Fibroblast of the conjunctiva (primary cell): ENCODE measurements at places on chromosomes 6 and 20.

- no peak for DNase-seq
These were observed 25.3 kb upstream of the TAAR1 start for GRCh38 chr6:132684272-132684671.

DNA sequence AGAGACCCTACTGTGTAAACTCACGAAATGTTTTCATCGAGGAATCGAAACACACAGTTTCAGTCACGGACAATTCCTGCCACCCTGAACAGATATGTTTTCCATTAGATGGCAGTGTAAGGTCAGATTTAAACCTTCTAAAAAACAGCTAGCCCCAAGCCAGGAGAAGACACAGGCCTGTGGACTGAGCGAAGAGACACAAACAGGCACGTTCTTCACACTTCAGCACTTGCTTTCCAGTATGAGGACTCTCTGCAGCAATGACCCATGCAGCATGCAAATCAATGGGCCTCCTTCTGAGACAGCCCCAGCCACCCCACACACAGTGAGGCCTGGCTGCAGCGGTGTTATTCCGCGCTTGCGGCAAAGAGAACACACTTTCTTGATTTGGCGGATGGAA, 31.9 kb downstream of the HUS1B start:
- no peak for DNase-seq

GRCh38 chr6:131412960-131413830, 159.8 kb upstream of the ARG1 start:
- DNase-seq, result no peak

DNA sequence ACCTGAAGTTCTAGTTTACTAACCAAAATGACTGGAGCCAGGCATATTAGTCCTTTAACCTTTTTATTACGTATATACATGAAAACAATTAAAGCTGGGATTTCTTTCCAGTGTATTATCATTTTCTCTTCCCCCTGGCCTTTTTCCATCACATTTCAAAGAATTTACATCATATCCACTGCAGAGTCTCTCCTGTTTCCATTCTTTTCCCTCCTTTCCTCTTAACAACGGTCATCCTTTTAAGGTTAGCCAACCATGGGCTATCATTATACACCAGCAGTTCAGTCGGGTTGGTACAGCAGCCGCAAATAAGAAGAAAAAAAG, 104.6 kb downstream of the TFAP2A start:
- DNase-seq, result no peak

DNA sequence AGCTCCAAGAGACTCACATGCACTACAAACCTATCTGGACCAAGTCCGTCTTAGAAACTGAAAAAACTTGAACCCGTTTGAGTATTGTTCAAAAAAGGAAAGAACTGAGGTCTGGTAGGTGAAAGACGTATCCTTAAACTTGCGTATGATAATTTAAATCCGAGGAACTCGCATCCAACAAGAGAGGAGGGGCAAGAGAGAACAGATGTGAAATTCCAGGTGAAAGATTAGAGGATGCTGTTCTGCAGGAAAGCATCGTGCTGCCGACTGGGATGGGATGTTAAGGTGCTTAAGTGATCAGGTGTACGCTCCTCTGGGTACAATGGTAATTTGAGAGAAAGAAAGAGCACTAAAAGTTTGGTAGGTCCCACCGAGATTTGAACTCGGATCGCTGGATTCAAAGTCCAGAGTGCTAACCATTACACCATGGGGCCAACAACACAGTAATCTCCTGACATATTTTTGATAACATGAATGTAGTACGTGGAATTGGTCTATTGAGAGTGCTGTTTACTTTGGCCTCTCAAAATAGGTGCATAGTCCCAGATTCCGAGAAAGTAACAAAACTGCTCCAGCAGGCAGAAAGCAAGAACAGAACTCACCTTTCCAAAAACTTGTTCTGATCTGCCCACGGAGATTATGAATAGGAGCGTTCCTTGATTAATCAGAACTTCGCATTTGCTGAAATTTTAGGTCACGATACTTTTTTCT, 53.5 kb upstream of the BTN3A2 start:
- peak; percentile 57 for DNase-seq

DNA sequence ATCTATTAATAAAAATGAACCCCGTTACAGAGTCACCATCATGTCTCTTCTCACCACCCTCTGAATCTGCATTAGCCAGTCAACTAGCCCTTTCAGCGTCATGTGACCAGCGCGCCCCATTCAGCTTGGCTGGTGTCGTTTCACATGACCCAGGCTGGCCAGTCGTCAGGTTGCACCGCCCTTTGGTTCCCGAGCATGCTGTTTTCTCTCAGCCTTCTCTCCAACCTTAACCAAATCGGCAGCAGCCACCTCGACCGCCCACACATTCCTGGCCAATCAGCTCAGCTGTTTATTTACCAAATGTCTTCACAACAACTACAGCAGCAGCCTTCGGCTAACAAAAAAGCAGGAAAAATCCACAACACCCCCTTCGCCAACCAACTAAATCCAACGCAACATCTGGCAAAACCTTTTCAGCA, 5.6 kb downstream of the SRSF3 start:
- DNase-seq, result no peak

- no peak for DNase-seq
These were observed 31.3 kb downstream of the KCNK15 start for GRCh38 chr20:44776980-44777379.

DNA sequence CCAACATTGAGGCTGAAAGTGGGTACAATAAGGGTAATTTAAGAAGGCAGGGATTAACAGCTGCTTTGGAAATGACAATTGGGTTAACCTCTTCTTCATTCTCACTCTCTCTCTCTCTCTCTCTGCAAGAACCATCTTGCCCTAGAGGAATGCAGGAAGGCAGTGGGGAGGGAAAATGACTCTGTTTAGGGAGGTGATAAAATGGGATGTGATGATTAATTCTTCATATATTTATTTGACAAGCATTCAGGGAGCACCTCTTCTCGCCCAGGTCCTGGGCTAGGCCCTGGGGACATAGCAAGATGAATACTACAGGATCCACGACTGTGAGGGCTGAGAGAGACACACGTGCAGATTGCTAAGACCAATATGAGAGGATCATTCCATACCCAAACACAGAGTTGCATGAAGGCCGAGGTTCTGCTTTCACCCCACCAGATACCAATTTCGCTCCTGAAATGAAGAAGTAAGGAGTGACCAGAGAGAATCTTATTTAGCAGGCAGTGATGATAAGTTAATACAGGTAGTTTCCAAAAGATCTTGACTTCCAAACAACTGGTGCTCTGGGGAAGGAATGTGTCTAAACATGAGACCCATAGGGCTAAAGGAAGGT, 13.3 kb upstream of the PTPN1 start:
- DNase-seq, result no peak

DNA sequence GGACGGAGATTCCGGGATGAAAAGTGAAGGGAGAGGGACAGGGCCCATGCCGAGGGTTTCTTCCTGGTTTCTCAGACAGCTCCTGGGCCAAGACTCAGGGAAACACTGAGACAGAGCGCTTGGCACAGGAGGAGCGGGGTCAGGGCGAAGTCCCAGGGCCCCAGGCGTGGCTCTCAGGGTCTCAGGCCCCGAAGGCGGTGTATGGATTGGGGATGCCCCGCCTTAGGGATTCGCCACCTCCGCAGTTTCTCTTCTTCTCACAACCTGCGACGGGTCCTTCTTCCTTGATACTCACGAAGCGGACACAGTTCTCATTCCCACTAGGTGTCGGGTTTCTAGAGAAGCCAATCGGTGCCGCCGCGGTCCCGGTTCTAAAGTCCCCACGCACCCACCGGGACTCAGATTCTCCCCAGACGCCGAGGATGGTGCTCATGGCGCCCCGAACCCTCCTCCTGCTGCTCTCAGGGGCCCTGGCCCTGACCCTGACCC, 55.0 kb upstream of the HLA-A start:
- DNase-seq, result no peak

- DNase-seq, result no peak
These were observed 81.6 kb upstream of the PREP start for GRCh38 chr6:105484238-105485161.

GRCh38 chr6:80974579-80974978, 777.9 kb downstream of the TENT5A start:
- no peak for DNase-seq

DNA sequence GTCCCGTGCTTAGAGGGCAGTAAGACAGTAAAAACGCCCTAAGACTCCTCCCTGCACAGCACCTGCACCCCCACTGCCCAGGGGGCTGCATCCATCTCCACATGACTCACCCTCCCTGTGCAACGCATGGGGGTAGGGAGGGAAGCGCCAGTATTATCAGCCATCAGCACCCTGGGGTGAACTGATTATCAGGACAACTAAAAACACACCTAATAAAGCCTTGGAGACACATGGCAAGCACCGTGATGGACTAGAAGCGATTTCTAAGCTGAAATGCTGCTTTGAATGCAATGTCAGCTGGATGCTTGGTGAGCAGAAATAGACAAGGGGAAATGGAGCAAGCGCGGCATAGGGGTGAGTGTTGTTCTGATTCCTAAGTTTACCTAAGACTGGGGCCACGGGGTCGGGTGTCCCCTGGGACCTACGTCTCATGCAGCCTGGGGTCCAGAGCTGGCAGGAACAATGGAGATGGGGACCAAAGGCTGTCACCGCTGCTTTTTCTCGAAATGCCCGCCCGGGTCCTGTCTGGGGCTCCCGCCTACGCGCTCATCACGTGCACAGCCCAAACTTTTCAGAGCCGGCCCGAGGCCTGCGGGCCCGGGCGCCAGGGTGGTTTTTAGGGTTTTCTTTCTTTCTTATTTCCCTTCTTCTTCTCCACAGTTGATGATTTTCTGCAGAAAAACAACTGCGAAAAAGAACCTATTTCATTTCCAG, 702 bp upstream of the TNFAIP3 start:
- no peak for DNase-seq

DNA sequence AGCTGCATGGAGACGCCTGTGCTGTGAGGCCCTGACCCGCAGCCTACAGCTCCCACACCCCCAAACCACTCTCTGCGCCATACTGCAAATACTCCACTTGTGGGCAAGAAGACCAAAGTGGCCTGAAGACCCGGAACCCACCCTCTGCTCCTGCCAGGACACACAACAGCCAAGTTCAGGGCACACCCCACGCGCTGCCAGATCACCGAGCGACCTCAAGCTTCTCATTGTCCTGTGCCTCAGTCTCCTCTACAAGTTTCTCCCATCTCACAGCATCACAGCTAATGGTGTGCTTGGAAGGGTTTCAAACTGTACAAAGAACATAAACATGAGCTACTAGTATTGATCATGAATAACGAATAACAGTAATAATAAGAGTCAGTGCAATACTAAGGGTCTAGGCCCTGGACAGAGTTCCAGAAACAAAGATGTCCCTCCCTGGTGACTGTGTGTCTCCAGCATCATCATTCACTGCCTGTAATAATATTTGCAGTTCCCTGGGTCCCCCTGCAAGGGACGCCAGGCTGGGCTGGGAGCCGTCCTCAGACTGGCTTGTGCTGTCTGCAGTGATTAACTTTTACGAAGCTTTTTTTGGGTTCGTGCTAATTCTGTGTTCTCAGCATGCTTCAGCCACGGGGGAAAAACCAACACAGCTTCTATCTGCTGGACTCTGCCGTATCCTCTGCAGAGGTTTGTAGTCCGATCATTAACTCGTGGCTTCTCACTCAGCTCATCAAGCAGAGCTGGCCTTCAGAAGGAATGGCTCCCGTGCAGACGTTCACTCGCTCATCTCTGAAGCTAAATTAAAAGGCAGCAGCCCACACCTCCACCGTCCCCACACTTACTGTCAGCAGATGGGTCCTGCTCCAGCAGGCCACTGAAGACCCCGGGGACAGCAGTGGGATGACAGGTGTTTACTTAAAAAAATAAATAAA, 81.6 kb upstream of the MPC1 start:
- no peak for DNase-seq

DNA sequence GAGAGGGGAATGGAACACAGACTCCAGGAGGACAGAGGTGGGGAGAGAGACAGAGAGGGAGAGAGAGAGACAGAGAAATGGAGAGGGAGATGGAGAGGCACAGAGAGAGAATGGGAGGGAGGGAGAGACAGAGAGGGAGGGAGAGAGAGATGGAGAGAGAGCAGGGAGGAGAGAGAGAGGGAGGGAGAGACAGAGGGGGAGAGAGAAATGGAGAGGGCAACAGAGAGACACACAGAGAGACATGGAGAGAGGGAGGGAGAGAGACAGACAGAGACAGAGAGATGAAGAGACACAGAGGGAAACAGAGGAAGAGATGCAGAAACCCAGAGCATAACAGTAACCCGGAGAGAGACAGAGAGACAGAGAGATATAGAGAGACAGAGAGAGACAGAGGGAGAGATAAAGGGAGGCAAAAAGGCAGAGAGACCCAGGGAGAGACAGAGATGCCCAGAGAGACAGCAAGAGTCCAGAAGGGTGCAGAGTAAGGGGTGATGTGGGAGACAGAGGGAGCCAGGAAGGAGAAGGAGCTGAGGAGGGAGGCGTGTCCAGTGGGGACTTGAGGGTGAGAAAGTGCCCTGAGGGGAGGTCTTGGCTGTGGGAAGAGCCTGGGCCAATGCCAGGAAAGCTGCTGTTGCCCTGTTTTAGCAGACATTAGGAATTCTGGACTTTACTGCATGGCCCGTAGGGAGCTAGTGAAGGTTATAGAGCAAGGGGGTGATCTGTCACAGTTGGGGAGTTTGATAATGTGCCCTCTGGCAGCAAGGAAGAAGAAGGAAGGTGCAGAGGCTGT, 78.3 kb downstream of the SRC start:
- no peak for DNase-seq

- no peak for DNase-seq
These were observed 475.0 kb upstream of the SULF2 start for GRCh38 chr20:48260129-48260756.

GRCh38 chr20:35839904-35840303, 68.1 kb downstream of the PHF20 start:
- DNase-seq, result no peak

GRCh38 chr6:148147463-148147830, 195.2 kb upstream of the SASH1 start:
- no peak for DNase-seq

- no peak for DNase-seq
These were observed 3.2 kb downstream of the RAB44 start for GRCh38 chr6:36700831-36701230.

GRCh38 chr6:38617856-38618255, 21.9 kb downstream of the BTBD9 start:
- no peak for DNase-seq

GRCh38 chr6:38191418-38191817, 371.9 kb downstream of the ZFAND3 start:
- DNase-seq, result no peak

DNA sequence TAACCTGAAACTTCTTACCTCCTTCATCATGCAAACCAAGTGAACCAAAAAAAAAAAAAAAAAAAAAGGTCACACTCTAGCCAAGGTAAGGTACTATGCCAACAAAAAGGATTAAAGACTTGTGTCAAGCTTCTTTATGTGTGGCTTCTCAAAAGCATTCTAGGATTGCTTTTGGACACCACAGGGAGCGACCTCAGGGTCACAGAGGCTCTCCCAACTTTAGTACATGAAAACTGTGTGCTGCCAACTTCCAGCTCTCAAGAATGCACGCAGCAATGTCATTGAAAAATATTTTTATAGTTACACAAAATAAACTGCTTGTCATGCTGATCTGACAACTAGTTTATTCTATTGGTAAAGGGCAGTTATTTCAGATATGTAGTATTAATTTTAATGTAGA, 243.8 kb downstream of the PLCB1 start:
- no peak for DNase-seq

- DNase-seq, result no peak
These were observed 874.7 kb downstream of the TFAP2A start for GRCh38 chr6:9540126-9540525.

GRCh38 chr6:92945799-92946198, 473.6 kb downstream of the EPHA7 start:
- no peak for DNase-seq
